Choroid plexus epithelial cell (primary cell): ENCODE measurements at places on chromosomes 6 and 20.

DNA sequence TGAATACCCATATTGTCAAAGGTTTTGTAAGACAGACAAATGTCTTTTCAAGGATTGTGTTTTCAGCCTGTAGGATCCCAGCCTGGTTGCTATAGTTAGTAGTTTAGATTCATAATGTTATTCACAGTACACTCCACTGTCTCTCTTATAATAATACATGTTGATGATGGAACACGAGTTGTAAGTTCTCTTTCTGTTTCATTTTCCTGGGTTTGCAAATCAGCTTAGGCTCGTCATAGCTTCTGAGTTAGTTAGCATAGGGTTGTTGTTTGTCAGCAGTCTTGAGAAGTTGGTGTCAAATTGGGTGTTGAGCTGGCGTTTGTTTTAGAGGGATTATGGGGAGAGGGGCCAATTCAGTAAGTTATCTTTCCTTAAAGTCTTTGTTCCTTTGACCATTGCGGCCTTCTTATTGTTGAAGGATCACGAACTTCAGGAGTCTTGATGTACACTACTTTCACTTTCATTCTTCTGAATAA, 45.8 kb downstream of the QKI start:
- peak; percentile 63 for DNase-seq

GRCh38 chr6:86820750-86821149, 116.6 kb upstream of the HTR1E start:
- DNase-seq: no peak

DNA sequence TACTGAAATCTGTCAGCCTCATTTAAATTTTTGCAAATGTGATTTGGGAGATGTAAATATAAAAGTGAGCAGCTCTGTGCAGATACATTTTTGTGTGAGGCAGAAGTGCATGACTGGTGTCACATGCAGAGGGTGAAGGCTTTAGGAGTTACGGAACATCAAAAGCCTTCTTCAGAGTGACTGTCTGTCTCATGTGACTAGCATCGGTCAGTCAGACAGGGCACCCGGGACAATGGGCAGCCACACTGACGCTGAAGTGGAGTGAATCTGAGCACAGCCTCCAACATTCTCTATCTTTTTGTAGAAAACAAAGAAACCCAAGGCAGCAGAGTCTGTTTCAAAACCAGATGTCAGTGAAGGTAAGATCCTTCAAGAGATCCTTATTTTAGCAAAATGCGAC, 7.9 kb upstream of the FAM209A start:
- no peak for DNase-seq

- no peak for DNase-seq
These were observed 57.2 kb downstream of the RIOK1 start for GRCh38 chr6:7446619-7447325.
